NCI-H1930 (cell line): ENCODE measurements at places on chromosomes 7 and 10.

GRCh38 chr7:134750083-134751062, 29.1 kb upstream of the CALD1 start:
- DNase-seq: peak; percentile 48

DNA sequence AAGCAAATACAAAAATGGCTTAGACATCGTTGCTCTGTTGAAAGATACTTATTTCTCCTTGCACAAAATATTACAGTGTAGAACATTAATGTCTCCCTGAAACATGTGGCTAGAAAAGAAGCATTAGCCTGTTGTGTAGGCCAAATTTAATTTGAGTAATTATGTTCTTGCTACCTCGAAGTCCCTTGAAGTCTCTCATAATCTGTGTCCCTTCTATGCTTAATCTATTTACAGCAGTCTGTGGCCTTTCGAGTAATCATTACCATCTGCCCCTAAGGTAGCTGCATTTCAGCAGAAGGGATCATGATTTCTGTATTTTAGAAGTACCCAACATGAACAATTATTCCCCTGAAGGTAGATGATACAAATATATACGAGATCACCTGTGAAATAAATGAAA, 615.2 kb downstream of the GRM8 start:
- no peak for DNase-seq

DNA sequence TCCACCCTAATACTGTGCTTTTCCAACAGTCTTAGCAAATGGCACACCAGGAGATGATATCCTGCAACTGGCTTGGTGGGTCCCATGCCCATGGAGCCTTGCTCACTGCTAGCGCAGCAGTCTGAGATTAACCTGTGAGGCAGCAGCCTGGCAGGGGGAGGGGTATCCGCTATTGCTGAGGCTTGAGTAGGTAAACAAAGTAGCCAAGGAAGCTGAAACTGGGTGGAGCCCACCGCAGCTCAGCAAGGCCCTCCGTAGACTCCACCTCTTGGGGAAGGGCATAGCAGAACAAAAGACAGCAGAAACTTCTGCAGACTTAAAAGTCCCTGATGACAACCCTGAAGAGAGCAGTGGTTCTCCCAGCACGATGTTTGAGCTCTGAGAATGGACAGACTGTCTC, 399.0 kb downstream of the CCSER2 start:
- DNase-seq: no peak

DNA sequence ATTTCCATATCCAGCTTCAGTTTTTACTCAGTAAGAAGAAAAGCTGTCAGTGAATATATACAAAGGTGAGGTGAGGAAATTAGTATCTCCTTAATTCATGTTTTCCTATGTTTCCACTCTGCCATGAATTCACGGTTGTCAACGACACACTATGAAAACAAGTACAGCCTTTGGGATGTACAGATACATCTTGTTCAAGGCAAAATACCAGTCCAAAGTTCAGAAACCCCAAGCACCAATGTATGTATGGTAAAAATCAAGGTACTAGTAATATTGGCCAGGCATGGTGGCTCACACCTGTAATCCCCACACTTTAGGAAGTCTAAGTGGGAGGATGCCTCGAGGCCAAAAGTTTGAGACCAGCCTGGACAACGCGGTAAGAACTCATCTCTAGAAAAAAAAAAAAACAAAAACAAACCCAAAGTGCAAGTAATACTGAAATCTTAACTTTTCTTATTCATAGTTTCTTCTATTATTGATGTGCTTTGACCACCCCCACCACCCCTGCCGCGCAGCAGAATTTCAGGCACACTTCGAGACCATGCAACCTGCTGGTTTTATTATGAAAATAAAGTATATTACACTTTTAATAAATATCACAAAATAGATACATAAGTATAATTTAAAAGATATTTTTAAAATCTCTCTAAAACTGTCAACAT, 3.5 kb downstream of the ESYT2 start:
- no peak for DNase-seq

DNA sequence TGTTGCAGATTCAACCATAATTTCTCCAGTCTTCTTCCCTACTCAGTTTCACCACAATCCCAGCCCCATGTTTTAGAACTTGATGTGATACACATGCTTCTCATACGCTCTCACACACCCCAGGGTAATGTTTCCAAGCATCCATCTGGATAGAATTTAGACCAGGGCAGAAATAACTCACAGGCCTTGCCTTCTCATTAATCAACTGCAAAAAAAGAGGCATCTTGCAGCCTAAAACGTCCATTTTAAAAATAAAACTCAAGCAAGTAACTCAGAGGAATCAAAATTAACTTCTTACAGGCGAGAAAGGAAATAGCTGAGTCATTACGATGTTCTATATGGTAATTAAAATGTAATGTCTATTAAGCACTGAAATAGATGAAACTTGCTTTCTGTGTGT, 127.2 kb upstream of the RSU1 start:
- no peak for DNase-seq
